ENCODE measurements at places on chromosomes 1 and 21. TPM values are rescaled to one million over a fixed set of nuclear protein-coding genes. Genes with fewer than 3 reads are reported as not detected.
A peak's percentile ranks its signal among the peaks of the same experiment; 100 is the strongest.

OR2T35 gene
- total RNA-seq: not detected

GRCh38 chr21:32888971-32889370, 117.4 kb upstream of the PAXBP1 start:
- H3K4me1 ChIP-seq: peaks cover 39% of the 10 kb centered on the region
- H3K27me3 ChIP-seq: no peaks in the 10 kb centered on the region
- no peaks in the 10 kb centered on the region for H3K36me3 ChIP-seq
- H3K27ac ChIP-seq: peak overlapping the region; percentile 76

DNA sequence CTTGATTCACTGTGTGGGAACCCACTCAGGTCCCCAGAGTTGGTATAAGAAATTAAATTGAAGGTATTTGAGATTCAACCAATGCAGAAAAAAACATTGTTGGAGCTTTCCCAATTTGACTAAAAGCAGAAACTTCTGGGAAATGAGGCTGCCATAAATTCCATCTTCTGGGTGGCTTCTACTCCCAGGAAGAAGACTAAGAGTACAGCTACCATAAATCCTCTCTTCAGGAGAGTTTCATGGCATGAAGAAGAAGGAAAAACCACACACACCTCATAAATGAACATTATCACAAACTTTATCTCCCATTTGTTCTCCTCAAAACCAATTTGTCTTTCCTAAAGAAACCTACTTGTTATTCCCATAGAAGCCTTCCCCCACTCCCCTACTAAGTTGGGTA, 283.9 kb downstream of the DPYD start:
- H3K36me3 ChIP-seq: no peaks in the 10 kb centered on the region
- H3K27me3 ChIP-seq: no peaks in the 10 kb centered on the region
- peaks cover 3% of the 10 kb centered on the region for H3K4me1 ChIP-seq
- no peak for DNase-seq

DNA sequence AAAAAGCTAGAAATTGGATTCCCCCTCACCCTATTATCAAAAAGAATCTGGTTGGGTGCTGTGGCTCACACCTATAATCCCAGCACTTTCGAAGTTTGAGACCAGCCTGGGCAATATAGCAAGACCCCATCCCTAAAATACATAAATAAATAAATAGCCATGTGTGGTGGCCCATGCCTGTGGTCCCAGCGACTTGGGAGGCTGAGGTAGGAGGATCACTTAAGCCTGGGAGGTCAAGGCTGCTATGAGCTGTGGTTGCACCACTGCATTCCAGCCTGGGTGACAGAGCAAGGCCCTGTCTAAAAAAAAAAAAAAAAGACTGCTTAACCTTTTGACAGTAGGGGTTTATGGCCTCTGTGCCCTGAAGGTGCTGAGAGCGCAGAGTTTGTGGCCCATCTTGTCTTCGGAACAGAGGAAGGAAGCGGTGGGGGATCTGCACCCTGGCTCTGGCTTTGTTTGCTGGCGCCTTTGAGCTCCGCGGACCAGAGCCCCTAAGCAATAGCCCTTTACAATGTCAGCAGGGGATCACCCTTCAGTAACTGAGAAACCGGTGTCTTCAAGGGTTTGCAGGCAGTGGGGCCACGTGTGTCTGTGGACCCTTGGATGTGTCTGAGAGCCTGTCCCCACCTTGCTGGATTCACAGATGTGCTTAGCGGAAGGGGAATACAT, 22.1 kb downstream of the SLC2A7 start:
- H3K36me3 ChIP-seq: no peaks in the 10 kb centered on the region
- no peak overlapping the region for H3K27ac ChIP-seq
- H3K4me1 ChIP-seq: no peaks in the 10 kb centered on the region
- no peak for DNase-seq
- H3K4me3 ChIP-seq: no peak overlapping the region
- H3K27me3 ChIP-seq: 0 out of 2 replicates have a peak, but pooled peaks cover 3% of the 10 kb centered on the region

DNA sequence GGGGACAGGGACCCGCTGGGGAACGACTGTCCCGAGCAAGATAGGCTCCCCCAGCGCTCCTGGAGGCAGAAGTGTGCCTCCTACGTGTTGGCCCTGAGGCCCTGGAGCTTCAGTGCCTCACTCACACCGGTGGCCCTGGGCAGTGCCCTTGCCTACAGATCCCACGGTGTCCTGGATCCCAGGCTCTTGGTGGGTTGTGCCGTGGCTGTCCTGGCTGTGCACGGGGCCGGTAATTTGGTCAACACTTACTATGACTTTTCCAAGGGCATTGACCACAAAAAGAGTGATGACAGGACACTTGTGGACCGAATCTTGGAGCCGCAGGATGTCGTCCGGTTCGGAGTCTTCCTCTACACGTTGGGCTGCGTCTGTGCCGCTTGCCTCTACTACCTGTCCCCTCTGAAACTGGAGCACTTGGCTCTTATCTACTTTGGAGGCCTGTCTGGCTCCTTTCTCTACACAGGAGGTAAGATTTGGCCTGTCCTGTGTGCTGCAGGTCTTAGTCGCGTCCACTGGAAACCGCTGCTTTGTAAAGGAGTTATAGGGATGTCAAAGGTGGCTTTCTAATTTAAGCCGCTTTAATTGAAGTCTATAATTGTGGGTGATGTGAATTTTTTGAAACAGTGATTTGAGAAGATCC, 717 bp downstream of the UBIAD1 start:
- peaks cover 10% of the 10 kb centered on the region for H3K36me3 ChIP-seq
- DNase-seq: no peak
- H3K4me3 ChIP-seq: peak overlapping the region; percentile 100
- H3K4me1 ChIP-seq: no peaks in the 10 kb centered on the region

RASSF5 gene
- total RNA-seq: 9.5 TPM

WDR64 gene
- total RNA-seq: not detected

- peak overlapping the region; percentile 22 for H3K4me3 ChIP-seq
- peaks cover 44% of the 10 kb centered on the region for H3K4me1 ChIP-seq
- H3K27me3 ChIP-seq: no peaks in the 10 kb centered on the region
- peak; percentile 60 for DNase-seq
- H3K36me3 ChIP-seq: no peaks in the 10 kb centered on the region
- peak overlapping the region; percentile 45 for H3K27ac ChIP-seq
These were observed 3.7 kb downstream of the ITGB2 start for GRCh38 chr21:44916965-44917364.

PIGV gene
- total RNA-seq: 5.8 TPM

- H3K36me3 ChIP-seq: no peaks in the 10 kb centered on the region
- H3K27ac ChIP-seq: no peak overlapping the region
- H3K4me1 ChIP-seq: peaks cover 51% of the 10 kb centered on the region
- H3K27me3 ChIP-seq: no peaks in the 10 kb centered on the region
- H3K4me3 ChIP-seq: no peak overlapping the region
These were observed 22.8 kb downstream of the LHX4 start for GRCh38 chr1:180252638-180253536.

- no peak overlapping the region for H3K4me3 ChIP-seq
- H3K27ac ChIP-seq: no peak overlapping the region
- DNase-seq: peak; percentile 60
- no peaks in the 10 kb centered on the region for H3K36me3 ChIP-seq
These were observed 9.6 kb downstream of the ACKR1 start for GRCh38 chr1:159214149-159214760.

DNA sequence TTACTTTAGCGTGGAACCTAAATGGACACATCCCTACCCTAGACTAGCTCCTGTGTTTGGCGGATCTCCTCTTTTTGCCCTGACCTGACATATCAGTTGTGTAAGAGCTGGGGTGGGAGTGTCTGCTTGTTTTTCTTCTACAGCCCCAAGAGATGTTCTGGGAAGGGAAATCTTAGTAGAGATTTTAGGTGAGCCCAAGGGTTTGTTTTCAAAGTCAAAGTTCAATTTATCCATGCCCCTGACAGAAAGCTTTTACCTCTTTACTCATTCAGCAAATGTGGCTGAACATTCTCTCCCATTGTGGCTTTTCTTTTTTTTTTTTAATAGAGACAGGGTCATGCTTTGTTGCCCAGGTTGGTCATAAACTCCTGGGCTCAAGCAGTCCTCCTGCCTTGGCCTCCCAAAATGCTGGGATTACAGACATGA, 7.3 kb upstream of the TARS2 start:
- no peaks in the 10 kb centered on the region for H3K27me3 ChIP-seq
- H3K4me3 ChIP-seq: no peak overlapping the region
- H3K27ac ChIP-seq: no peak overlapping the region
- 0 out of 2 replicates have a peak, but pooled peaks cover 3% of the 10 kb centered on the region for H3K36me3 ChIP-seq
- H3K4me1 ChIP-seq: no peaks in the 10 kb centered on the region

AMY1A gene
- not detected for total RNA-seq

GRCh38 chr1:56327195-56327594, 252.2 kb downstream of the PLPP3 start:
- no peaks in the 10 kb centered on the region for H3K36me3 ChIP-seq
- no peak for DNase-seq
- H3K4me3 ChIP-seq: no peak overlapping the region
- H3K4me1 ChIP-seq: no peaks in the 10 kb centered on the region
- H3K27ac ChIP-seq: no peak overlapping the region

SLC30A10 gene
- not detected for total RNA-seq

SEMA4A gene
- total RNA-seq: 1.2 TPM

- H3K4me3 ChIP-seq: no peak overlapping the region
These were observed 32.4 kb downstream of the GNB1 start for GRCh38 chr1:1858382-1859086.

- H3K36me3 ChIP-seq: no peaks in the 10 kb centered on the region
- H3K4me3 ChIP-seq: no peak overlapping the region
- peaks cover 47% of the 10 kb centered on the region for H3K27me3 ChIP-seq
- no peak for DNase-seq
These were observed 4.8 kb upstream of the HES5 start for GRCh38 chr1:2534687-2535441.

ZNF644 gene
- total RNA-seq: 86.4 TPM

NIBAN1 gene
- total RNA-seq: 0.46 TPM

GRCh38 chr1:92424381-92424780, 62.3 kb downstream of the GFI1 start:
- H3K36me3 ChIP-seq: no peaks in the 10 kb centered on the region
- H3K27ac ChIP-seq: no peak overlapping the region
- H3K27me3 ChIP-seq: no peaks in the 10 kb centered on the region
- H3K4me3 ChIP-seq: no peak overlapping the region
- DNase-seq: no peak

- no peak overlapping the region for H3K4me3 ChIP-seq
- no peak for DNase-seq
- no peaks in the 10 kb centered on the region for H3K36me3 ChIP-seq
- no peak overlapping the region for H3K27ac ChIP-seq
- no peaks in the 10 kb centered on the region for H3K4me1 ChIP-seq
- H3K27me3 ChIP-seq: no peaks in the 10 kb centered on the region
These were observed 188.7 kb upstream of the ATP1B1 start for GRCh38 chr1:168917796-168918195.

HFM1 gene
- total RNA-seq: 4.5 TPM

DNA sequence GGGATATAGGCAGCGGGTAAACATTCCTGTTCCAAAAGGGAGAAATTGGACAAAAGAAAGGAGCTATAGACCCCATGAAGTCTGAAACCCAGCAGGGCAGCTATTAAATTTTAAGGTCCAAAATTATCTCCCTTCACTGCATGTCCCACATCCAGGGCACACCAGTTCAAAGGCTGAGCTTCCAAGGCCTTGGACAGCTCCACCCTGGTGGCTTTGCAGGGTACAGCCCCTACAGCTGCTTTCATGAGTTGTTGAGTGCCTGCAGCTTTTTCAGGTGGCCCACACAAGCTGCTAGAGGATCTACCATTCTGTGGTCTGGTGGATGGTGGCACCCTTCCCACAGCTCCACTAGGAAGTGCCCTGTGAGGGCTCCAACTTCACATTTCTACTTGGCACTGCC, 662.5 kb upstream of the PKN2 start:
- DNase-seq: no peak
- H3K4me1 ChIP-seq: no peaks in the 10 kb centered on the region
- H3K27me3 ChIP-seq: no peaks in the 10 kb centered on the region
- no peak overlapping the region for H3K4me3 ChIP-seq

BROX gene
- total RNA-seq: 57.2 TPM

GRCh38 chr1:39849203-39849602, 34.1 kb downstream of the TRIT1 start:
- no peak overlapping the region for H3K27ac ChIP-seq
- no peaks in the 10 kb centered on the region for H3K27me3 ChIP-seq
- DNase-seq: no peak
- H3K36me3 ChIP-seq: peaks cover 38% of the 10 kb centered on the region
- H3K4me1 ChIP-seq: peaks cover 28% of the 10 kb centered on the region

- no peaks in the 10 kb centered on the region for H3K27me3 ChIP-seq
- H3K4me1 ChIP-seq: peaks cover 4% of the 10 kb centered on the region
- H3K4me3 ChIP-seq: no peak overlapping the region
- DNase-seq: no peak
These were observed 122.9 kb upstream of the GALNT2 start for GRCh38 chr1:229943988-229944743.

PKNOX1 gene
- total RNA-seq: 37.1 TPM

RGS13 gene
- not detected for total RNA-seq

DNA sequence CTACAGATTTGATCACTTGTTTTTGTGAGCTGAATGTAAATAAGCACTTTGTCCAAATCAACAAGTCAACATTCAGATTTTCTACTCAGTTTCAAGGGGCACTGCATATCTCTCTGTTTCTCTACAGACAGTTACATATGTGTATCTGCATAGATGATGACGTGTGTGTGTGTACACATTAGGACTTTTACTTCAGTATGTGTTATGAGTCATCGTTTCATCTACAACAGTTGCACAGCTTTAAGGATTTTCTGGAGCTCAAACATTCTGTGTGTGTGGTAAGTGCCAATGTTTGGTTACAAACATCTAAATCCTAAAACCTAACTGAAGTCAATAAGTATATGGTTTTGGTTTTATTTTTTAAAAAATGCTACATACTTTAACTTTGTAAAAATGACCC, 494.5 kb upstream of the PBX1 start:
- H3K4me3 ChIP-seq: no peak overlapping the region
- no peaks in the 10 kb centered on the region for H3K27me3 ChIP-seq
- DNase-seq: peak; percentile 11
- no peak overlapping the region for H3K27ac ChIP-seq
- H3K4me1 ChIP-seq: peaks cover 5% of the 10 kb centered on the region

ETNK2 gene
- 9.4 TPM for total RNA-seq

CFAP45 gene
- 0.41 TPM for total RNA-seq

- H3K36me3 ChIP-seq: no peaks in the 10 kb centered on the region
- DNase-seq: no peak
- H3K4me1 ChIP-seq: no peaks in the 10 kb centered on the region
- no peaks in the 10 kb centered on the region for H3K27me3 ChIP-seq
- no peak overlapping the region for H3K27ac ChIP-seq
- no peak overlapping the region for H3K4me3 ChIP-seq
These were observed 176.6 kb upstream of the ADAMTS5 start for GRCh38 chr21:27143476-27143875.

DNA sequence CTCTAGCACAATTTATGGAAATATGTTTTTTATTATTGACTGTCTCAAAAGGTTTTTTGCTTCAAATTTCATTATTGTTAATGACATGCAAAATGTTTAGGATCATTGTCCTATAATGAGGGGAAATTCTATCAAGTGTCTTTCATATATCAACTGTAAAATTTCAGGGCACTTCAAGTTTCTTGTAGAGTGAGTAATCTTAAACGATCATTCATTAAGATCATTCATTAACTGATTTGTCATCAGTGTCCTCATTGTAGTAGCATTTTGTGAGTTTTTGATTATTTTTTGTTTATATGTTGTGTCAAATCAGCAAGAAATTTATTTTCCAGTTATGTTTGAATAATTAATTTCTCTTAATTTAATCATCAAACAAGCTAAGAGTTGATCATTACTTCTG, 111.8 kb upstream of the PRDX6 start:
- no peaks in the 10 kb centered on the region for H3K36me3 ChIP-seq
- no peak overlapping the region for H3K4me3 ChIP-seq

GRCh38 chr21:29125191-29125590, 5.3 kb upstream of the MAP3K7CL start:
- DNase-seq: no peak
- H3K36me3 ChIP-seq: no peaks in the 10 kb centered on the region
- no peak overlapping the region for H3K4me3 ChIP-seq
- no peaks in the 10 kb centered on the region for H3K27me3 ChIP-seq
- no peak overlapping the region for H3K27ac ChIP-seq

GRCh38 chr1:155420788-155421187, 100.1 kb downstream of the RUSC1 start:
- H3K4me1 ChIP-seq: no peaks in the 10 kb centered on the region
- no peak overlapping the region for H3K4me3 ChIP-seq
- H3K27me3 ChIP-seq: no peaks in the 10 kb centered on the region
- H3K27ac ChIP-seq: no peak overlapping the region
